Activated CD4-positive, alpha-beta T cell treated with anti-CD3 and anti-CD28 coated beads, Interleukin-10, Interleukin-2, amounts not matched to agents 100 ng/mL and 50 ng/mL, durations not matched to agents 16 hours and 8 hours (primary cell): ENCODE measurements at places on chromosomes 2 and 18.

DNA sequence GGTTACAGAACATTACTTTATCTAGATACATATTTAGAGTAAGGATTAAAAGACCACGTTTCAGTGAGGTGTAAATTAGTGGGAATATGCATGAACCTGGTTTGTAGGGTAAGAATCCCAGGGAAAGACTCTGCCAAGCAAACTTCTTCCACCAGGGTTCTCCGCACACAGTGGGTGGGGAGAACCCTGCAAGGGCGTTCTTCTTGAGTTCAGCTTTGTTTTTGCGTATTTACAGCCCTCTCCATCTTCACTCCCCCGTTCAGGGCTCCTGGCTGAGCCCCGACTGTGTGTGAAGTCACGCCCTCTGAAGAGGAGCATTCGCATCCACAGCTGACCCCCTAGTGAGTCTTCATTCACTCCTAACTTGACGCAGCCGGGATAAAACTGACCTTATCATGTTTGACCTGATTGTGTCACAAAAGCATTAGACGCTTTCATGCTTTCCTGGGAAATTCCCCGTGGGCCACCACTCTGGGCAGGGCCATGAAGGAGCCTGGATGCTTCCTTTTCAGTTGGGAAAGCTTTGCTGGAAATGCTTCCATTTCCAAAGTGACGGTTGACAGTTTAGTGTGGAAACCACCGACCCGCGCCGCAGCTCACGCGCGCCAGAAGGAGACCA is 1.0 kb downstream of the ALKAL2 start:
- DNase-seq, result no peak

DNA sequence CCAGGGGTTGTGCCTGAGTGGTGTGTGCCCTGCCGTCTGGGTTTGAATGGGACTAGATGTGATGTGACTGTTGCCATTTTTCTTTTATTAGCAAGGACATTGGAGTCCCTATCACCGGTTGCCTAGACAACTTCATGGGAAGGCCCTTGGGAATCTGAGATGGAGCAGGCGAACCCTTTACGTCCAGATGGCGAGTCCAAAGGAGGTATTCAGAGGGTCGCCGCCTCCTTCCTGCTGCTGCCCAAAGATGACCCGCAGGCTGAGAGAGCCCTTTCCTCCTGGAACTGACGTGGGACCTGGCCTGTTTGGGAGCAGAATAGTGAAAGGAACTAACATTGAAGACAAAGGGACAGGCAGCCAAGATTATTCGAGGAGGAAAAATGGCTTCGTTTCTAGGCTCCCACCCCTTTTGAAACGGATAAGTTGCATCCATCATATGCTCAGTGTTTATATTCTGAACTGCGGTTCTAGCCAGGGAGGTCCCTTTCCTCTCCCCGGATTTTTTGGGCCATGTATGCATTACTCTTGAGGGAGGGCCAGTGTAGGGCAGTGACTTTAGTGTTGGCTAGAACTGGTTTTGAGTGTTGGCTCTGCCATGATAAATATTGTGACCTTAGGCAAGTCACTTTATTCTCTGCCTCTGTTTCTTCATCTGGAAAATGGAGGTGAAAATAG is 673 bp downstream of the CENPO start:
- peak; percentile 26 for DNase-seq

- DNase-seq, result no peak
Measured at GRCh38 chr18:37672932-37673595, 107.5 kb upstream of the CELF4 start.

DNA sequence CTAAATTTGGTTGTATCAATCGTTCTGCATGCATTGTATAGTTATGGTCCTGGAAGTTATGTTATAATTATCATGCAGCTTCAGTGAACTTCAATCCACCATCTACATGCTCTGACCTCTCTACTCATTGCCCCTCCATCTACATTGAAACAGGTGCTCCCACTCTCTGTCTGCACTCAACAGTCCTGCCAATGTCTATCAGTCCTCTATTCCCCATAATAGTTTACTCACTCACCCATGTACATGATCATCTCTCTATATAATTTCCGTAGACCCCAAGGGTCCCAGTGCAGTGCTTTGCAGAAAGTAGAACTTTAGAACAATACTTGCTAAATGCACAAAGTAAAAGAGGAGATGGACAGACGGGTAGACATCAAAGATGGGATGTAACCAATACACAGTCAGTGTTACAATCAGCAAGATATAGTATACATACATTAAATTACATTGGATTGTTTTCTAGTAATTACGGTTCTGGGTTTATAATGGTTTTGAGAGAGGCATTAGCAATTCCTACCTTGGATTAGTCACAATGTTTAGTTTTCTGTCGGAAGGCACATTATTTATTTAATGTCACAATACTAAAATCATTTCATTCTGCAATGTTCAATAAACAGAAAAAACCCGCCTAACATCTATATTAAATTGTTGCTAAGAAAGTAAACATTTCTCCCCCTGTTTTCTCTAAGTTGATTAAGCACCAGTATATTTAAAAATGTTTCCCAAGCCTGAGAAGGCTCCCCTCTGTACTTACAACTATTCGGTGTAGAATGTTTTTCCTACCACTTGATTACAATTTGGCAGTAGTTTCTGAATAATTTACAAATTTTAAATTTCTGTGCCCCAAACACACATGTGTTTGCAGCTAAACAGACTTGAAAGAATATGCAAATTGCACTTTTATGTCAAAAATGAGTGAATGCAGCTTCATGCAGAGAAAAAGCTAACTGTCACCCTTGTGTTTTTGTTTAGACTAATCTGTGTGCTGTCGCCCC is 94.4 kb upstream of the SIX2 start:
- no peak for DNase-seq

DNA sequence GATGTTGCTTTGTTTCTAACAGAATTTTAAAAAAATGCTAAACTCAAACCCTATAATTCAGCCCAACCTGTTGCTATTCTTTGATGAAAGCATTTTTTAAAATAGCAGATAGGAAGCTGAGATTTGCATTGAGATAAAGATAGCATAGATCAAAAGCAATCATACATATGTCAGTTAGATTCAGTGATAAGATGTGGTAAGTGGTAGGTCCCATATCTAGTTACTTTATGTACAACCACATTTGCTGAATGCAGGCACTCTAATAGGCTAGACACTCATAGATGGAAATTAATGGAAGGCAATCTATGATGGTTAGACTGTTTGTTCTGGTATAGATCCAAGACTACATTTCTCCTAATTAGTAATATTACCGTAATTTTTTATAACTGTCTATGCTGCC is 27.2 kb upstream of the C1D start:
- no peak for DNase-seq

- DNase-seq, result no peak
Measured at GRCh38 chr2:10030311-10030736, 13.0 kb upstream of the KLF11 start.

DNA sequence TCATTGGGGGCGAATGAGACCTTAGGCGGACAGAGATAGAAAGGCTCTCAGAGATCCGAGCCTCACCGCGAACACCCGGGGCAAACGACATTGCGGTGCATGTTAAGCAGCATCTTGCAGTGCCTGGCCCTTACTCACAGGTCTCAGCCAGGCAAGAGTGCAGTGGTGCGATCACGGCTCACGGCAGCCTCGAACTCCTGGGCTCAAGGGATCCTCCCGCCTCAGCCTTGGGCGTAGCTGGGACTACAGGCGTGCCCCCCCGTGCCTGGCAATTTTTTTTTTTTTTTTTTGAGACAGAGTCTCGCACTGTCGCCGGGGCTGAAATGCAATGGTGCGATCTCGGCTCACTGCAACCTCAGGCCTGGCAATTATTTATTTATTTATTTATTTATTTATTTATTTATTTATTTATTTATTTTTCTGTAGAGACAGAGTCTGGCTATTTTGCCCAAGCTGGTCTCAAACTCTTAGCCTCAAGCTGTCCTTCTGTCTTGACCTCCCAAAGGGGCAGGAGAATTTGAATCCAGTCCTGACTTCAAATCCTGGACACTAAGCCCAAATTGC is 1.3 kb downstream of the LAMA3 start:
- no peak for DNase-seq

GRCh38 chr2:161947836-161948235 is 126.2 kb downstream of the DPP4 start:
- DNase-seq, result no peak

- no peak for DNase-seq
Measured at GRCh38 chr2:160076914-160077313, 14.5 kb upstream of the PLA2R1 start.

- DNase-seq, result no peak
Measured at GRCh38 chr2:144412709-144413108, 107.2 kb downstream of the ZEB2 start.

DNA sequence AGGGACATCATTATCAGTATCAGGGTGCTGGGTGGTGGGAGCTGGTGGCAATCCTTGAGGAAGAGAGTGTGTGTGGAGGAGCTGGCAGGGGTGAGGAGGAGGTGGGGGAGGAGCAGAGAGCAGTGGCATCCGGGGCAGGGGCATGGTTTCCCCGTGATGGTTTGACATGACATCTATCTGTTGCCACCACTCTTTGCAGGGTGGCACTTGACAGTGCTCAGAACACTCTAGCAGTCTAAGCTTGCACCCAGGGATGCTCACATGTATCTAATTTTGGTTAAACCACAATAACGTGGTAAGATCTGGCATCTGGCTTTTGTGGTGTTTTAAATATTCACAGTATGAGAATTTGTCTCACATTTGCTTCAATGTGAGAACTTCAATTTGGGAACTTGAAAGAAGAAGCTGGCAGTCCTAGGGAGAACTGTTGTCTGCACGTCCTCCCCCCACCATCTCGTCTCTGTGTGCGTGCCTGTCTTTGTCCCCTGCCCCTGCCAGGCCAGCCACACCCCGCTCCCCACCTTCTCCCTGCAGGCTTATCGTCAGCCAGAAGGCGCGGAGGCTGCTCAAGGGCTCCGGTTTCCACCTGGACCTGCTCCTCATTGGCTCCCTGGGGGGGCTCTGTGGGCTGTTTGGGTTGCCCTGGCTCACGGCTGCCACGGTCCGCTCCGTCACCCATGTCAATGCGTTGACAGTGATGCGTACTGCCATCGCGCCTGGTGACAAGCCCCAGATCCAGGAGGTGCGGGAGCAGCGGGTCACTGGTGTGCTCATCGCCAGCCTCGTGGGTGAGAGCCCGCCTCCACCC is 11.7 kb downstream of the SLC4A3 start:
- peak; percentile 28 for DNase-seq

GRCh38 chr2:84781942-84782716 is 98.8 kb downstream of the TRABD2A start:
- peak; percentile 74 for DNase-seq

DNA sequence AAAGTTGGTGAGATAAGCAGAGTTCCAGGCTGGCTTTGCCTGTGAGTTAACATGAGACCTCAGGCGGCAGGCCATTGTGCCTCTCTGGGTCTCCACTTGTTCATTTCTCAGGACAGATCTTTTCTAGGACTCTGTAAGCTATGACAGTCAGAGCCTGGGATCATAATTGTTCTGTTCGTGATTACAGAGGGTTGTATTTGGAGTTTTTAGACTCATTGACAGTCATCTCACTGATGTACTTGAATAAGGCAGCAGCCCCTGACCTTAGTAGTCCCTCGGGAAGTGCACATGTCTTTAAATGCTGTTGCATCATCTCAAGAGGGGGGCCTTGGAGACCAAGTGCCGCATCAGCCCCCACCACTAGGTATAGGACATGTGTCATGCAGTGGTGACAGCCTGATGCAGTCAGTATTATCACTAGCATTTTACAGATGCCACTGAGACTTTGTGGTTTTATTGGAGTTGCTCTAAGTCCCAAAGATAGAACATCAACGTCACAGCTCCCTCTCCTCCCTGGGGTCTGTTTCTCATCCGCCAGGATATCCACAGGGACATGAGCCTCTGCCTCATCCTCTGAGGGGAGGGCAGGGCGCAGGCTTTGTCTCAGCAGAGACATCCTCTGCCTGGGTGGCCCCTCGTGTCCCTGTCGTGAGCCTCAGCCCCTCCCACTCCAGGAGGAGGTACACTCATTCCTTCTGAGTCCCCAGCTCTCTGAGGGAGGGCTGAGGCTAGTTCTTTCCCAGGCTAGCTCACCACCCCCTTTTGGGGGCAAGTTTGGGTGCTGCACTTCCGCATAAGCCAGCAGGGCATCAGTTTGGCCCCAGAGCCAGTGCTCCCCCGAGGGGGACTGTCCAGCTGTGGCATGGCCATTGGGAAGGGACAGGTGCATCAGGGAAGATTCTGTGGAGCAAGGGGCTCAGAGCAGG is 14.1 kb downstream of the GLI2 start:
- DNase-seq, result no peak
